Hepatic stellate cell (primary cell): ENCODE measurements at places on chromosomes 5 and 9.

DNA sequence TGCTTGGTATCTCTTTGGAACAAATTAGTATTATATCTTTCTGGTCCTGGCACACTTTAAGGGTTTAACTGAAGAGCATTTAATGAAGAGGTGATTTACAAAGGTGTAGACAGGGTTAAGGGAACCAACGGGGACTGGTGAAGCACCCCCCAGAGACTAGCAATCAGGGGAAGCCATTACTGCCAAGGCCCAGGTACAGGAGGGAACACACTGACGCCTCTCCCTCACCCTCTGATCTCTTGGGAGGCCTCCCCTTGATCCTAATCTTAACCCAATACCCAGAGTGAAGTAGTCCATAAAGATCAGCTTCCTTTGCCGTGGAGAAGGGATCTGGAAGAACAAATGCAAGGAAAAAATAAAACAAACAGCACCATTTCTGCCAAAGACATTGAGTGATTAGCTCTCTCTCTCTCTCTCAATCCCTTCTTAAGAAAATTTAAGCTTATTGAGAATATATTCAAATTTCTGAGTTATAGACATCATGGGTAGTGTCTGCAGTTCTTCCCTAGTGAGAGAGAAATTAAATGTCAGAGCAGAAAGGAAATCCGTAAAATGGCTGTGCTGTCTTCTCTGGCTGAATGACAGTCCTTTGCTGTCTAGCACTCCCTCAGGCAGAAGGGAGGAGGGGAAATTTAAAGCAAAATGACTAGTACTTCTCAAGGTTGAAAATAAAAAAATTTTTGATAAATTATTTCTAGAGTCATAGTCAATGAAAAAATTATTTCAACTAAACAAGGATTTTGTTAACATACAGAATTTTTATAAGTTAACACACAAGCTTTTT lies 20.0 kb downstream of the F2R start:
- no peak for DNase-seq

DNA sequence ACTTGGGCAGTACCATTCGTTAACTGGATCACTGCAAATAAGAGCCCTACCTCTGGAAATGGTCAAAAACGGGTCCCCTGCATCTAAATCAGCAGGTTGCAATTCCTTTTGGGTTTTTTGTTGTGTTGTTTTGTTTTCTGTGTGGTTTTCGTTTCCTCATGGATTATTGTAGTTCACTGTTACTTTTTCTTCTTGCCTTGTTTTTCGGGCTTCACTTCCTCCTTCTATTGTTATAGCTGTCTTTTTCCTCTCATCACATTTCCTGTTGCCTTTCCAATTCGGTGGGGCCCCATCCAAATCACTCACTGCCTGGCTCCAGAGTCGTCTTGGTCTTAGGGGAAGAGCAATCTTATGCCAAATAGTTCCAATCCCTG lies 8.7 kb upstream of the SSBP2 start:
- no peak for DNase-seq

DNA sequence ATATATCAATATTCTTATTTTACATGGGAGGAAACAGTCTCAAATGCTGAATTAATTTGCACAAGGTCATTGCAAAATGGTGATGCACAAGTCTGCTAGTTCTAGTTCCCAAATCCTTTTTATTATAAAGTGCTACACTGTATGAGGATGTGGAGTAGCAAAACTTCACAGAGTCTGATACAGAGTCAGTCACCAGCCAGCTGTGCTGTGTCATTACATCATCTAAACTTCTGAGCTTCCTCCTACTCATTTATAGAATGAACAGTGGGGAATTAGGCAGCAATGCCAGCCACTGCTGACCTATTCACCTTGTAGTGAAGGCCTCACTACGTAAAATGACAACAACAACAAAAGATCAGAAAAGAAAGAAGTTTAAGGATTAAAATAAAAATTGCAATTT lies 357.8 kb downstream of the TMEM167A start:
- no peak for DNase-seq

DNA sequence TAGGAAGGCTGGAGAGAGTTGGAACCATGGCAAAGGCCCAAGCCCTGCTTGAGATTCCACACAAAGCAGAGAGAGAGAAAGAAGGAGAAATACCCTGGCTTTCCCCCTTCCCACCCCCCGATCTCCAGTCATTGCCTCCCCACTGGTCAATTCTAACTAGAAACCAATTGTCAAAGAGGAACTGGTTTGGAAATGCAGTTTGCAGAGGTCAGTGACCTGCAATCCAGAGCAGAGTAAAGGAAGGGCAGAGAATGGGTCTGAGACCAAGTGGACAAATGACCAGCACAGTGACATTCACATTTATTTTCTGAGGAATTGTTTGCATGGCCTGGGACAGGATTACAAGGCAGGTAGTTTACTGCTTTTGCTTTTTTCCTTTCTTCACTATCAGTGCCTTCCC lies 37.5 kb upstream of the ZFYVE16 start:
- DNase-seq: no peak

GRCh38 chr9:76615177-76615603 lies 149.0 kb upstream of the PCA3 start:
- DNase-seq: no peak

- peak; percentile 37 for DNase-seq
Measured at GRCh38 chr9:108953983-108954574, 19.9 kb downstream of the ABITRAM start.

GRCh38 chr9:69456201-69456600 lies 131.2 kb downstream of the ENTREP1 start:
- DNase-seq: no peak

- DNase-seq: peak; percentile 4
Measured at GRCh38 chr5:59673438-59674058, 220.0 kb downstream of the PDE4D start.

- no peak for DNase-seq
Measured at GRCh38 chr9:133275105-133276000, at the start of gene ABO. Gene ABO, minus strand, starts transcription at chr9:133275201.

- no peak for DNase-seq
Measured at GRCh38 chr9:100674419-100675122, 96.7 kb downstream of the CAVIN4 start.

DNA sequence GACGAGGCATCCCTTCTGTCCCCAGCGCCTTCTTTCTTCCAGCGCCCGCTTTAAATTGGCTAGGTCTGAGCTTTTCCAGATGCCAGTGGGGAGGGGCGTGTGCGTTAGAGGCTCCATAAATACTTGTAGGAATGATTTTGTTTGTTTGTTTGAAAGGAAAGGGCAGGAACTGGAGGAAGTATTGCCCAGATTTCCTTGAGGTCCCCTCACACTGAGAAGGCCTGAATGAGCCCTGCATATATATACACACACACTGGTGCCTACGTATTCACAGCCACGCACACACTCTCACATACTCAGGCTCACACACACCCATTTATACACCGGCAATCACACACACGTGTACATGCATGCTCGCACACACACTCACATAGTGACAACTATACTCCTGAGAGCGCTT lies 1.0 kb upstream of the SLIT3 start:
- DNase-seq: no peak

GRCh38 chr9:100084128-100084453 lies 14.7 kb downstream of the ERP44 start:
- no peak for DNase-seq

DNA sequence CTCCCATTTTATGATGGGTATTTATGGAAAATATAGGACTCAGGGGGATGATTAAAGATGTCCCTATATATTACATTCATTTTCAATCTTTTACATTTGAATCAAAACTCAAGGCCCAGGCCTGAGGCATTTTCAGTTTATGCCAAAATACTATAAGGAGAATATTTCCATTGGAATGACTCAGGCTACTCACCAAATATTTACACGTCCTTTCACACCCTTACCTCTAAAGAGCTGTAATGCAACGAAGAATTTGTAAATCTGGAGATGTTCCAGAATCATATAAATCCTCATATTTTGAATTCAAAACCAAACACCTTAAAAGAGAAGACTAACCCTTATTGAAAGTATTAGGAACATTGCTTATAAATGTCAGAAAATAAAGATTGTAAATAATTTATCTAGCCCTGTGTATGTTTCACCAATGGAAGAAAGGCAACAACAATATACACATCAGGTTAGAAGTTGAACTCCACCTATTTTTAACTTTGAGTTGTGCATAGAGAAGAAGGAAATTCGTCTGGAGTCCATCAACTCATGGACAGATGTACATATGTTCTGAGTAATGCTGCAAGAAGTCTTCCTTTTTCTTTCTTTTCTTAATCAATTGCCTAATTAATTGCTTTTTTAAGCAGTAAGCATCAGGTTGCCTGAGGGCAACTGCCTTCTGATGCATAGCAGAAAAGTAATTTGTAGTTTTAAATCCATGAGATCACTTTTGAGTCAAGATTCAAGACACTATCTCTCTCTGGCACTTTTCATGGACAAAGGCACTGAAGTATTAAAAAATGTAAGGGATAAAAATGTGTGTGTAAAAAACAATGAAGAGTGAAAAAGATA lies 579.3 kb upstream of the RGMB start:
- DNase-seq: no peak

- no peak for DNase-seq
Measured at GRCh38 chr5:125560476-125561225, 814.2 kb upstream of the ZNF608 start.

GRCh38 chr5:178312880-178313282 lies 80.3 kb upstream of the PHYKPL start:
- no peak for DNase-seq

GRCh38 chr5:73298772-73299630 lies 126.0 kb downstream of the TMEM174 start:
- no peak for DNase-seq

GRCh38 chr5:51977014-51977413 lies 593.8 kb downstream of the ISL1 start:
- no peak for DNase-seq

GRCh38 chr9:110244616-110245015 lies 11.7 kb downstream of the TXN start:
- DNase-seq: no peak

- DNase-seq: no peak
Measured at GRCh38 chr9:129886226-129887174, 51.2 kb downstream of the USP20 start.

- DNase-seq: no peak
Measured at GRCh38 chr5:82275216-82275664, 2.9 kb downstream of the RPS23 start.

- DNase-seq: peak; percentile 44
Measured at GRCh38 chr9:81685763-81686613, 3.4 kb downstream of the TLE1 start.

- peak; percentile 56 for DNase-seq
Measured at GRCh38 chr5:98796197-98796972, 22.9 kb downstream of the RGMB start.

DNA sequence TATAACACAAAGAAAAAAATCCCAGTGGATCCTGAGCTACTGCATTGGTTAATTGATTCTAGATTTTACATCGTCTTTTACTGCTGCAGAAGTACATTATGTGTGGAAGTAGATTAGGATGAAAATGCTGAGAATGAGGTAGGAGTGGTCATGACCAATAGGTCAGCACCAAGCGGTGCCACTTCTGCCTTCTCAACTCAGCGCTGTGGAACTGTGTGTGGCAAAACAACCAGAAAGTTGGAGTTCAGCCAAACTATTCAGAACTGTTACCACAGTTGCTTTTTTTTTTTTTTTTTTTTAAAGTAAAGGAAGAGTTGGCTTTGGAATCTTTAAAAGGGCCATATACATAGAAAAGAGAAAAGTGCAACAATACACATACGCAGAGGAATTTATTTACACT lies 24.2 kb downstream of the POU5F2 start:
- no peak for DNase-seq

GRCh38 chr5:80870442-80870841 lies 89.7 kb upstream of the RASGRF2 start:
- no peak for DNase-seq

GRCh38 chr9:34374905-34375552 lies 1.7 kb downstream of the MYORG start:
- DNase-seq: no peak

DNA sequence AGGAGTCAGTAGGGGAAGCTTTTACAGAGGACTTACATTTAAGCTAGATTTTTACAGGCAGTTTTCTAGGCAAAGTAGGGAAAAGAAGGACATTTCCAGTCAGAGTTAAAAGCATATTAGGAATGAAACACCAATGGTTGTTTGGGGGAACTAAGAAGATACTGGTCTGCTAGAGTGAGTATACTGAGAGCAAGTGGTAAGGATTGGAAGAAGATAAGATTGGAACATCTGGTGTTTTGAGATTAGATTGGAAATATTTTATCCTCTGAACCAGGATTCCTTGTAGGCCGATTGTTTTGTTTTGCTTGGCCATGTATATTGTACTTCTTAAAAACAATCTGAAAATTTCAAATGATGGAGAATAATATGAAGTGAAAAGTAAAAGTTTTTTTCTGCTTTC lies 7.7 kb downstream of the FBXO38 start:
- no peak for DNase-seq

DNA sequence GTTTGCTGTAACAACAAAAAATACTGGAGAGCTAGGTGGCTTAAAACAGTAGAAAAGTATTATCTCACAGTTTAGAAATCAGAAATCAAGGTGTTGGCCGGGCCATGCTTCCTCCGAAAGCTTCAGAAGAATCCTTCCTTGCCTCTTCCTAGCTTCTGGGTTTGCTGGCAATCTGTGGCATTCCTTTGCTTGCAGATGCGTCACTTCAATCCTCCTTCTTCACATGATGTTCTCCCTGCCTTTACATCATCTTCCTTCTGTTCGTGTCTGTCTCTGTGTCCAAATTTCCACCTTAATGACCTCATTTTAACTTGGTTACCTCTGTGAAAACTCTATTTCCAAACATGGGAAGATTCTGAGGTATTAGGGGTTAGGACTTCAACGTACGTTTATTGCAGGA lies 90.4 kb upstream of the CHD1 start:
- no peak for DNase-seq

GRCh38 chr5:40413743-40414142 lies 266.0 kb upstream of the PTGER4 start:
- DNase-seq: no peak

DNA sequence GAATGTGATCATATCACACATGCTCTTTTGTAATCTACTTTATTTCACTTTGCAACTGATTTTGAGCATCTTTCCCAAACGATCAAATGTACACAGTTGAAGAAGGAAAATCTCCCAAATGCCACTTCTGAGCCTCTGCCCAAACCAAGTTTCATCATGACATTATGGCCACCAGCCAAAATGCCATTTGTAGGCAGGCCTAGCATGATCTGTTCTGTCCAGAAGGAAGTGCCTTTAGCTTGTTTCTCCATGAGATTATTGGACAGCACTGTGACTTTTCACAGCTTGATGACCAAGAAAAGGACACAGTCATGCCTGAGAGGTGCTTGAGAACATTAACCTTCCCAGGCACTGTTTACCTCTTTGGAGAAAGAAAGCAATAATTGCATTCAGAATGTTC lies 73.2 kb upstream of the PIP5K1B start:
- no peak for DNase-seq
